Hindlimb muscle (tissue), 1 donor: ENCODE measurements at places on chromosomes 7 and 10. TPM values are rescaled to one million over a fixed set of nuclear protein-coding genes. Genes with fewer than 3 reads are reported as not detected.

DNA sequence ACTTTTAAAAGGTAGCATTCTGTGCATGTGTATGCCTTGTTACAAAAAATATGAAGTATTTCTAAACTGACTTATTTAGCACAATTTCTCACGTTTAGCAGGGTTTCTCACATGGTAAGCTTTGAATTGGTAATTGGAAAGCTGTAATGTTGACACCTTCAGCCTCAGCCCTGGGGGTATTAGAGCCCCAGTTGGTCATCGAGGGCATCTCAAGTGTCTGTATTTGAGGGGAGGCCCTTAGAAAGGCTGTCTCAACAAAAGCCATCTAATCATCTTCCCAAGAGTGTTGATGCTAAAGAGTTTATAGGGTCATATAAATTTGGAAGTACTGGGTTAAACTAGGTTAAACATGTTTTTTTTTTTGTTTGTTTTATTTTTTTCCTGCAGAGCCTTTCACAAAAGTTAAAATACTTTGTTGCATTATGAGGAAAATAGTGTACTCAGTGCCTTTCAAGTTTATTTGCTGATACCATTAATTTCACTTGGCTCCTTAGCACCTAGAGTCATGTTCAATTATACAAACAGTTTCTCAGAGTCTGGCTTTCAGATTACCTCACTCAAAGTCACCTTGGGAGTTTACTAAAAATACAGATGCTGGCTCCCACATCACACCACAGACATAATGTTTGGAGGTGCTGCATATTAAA, 134.0 kb downstream of the CD36 start:
- DNase-seq, result no peak

ACTR3C gene
- polyA plus RNA-seq, result 1.3 TPM

ARID5B gene
- 21.1 TPM for polyA plus RNA-seq

TUBAL3 gene
- polyA plus RNA-seq, result not detected

- no peak for DNase-seq
Measured at GRCh38 chr7:15397922-15398760, 163.7 kb downstream of the AGMO start.

CCL26 gene
- polyA plus RNA-seq, result 1.6 TPM

MALRD1 gene
- 1.4 TPM for polyA plus RNA-seq

DNA sequence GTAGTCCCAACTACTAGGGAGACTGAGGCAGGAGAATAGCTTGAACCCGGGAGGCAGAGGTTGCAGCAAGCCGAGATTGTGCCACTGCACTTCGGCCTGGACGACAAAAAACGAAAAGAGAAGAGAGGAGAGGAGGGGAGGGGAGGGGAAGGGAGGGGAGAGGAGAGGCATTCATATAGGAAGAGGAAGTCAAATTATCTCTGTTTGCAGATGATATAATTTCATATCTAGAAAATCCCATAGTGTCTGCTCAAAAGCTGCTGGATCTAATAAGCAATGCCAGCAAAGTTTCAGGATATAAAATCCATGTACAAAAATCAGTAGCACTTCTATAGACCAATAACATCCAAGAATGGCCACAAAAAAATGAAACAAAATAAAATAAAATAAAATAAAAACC, 120.3 kb downstream of the LMBR1 start:
- DNase-seq, result no peak

- no peak for DNase-seq
Measured at GRCh38 chr7:95155965-95156364, 168.4 kb downstream of the PON1 start.

PTF1A gene
- not detected for polyA plus RNA-seq

DNA sequence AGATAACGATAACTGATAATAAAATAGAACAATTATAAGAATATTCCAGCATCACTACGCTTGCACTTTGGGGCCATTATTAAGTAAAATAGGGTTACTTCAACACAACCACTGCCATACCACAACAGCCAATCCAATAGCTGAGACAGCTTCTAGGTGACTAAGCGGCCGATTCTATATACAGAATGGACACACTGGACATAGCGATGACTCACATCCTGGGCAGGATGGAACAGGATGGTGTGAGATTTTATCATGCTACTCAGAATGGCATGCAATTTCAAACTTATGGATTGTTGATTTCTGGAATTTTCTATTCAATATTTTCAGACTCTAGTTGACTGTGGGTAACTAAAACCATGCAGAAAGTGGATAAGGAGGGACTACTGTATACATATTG, 920.9 kb downstream of the LRMDA start:
- DNase-seq, result no peak

GRCh38 chr10:101671453-101671852, 23.5 kb downstream of the FBXW4 start:
- DNase-seq, result no peak

DNA sequence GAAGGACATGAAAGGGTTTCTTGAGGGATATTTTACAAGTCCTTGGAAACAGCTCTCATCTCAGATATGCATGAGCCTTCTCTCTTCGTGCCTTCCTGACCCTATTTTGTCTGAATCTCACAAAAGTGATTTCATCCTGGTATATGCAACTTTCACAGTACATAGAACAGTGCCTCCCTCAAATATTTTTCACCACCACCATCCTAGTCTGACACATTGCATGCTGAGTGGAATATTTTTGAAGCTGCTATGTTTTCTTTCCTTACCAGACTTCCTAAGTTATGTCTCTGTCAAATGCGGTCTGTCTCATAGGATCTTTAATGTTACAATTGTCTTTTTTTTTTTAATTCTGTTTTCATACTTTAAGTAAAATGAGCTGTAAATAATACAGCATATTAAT, 673.3 kb upstream of the LRRN3 start:
- no peak for DNase-seq

GRCh38 chr7:32161708-32162107, 91.5 kb upstream of the PDE1C start:
- no peak for DNase-seq

SPDYE3 gene
- polyA plus RNA-seq, result 6.3 TPM

DNA sequence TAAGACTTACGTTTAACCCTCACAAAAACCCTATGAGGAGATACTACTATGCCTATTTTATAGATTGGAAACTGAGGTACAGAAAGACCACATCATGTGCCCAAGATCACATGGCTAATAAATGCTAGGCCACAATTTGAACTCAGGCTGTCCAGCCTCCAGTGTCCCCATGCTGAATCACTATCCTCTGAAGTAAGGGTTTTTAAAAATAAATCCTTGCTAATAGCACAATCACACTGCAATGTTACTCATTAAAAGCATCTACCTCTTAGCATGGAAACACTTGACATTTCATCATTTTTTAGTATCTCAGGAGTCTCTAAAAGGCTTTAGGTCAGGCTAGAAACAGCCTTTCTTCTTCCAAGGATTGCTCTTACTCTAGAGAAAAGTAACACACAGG, 50.0 kb upstream of the PPP1R3C start:
- DNase-seq, result no peak

GRCh38 chr7:115910541-115911164, 119.9 kb downstream of the TFEC start:
- peak; percentile 41 for DNase-seq

DNA sequence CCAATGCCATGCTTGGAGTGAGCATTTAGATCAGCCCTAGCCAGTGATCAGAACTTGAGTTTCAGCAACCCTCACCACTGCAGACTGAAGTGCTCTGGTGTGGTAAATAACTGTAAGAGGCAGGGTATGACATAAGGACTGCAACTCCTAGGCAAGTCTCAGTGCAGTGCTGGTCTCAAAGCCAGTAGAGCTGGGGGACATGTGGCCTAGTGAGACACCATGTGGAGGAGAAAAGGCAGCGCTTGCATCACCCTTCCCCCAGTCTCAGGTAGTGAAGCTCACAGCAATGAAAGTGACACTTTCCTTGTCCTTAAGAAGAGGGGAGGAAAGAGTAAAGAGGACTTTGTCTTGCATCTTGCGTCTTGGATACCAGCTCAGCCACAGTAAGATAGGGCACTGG, 386.8 kb upstream of the POT1 start:
- no peak for DNase-seq

DNA sequence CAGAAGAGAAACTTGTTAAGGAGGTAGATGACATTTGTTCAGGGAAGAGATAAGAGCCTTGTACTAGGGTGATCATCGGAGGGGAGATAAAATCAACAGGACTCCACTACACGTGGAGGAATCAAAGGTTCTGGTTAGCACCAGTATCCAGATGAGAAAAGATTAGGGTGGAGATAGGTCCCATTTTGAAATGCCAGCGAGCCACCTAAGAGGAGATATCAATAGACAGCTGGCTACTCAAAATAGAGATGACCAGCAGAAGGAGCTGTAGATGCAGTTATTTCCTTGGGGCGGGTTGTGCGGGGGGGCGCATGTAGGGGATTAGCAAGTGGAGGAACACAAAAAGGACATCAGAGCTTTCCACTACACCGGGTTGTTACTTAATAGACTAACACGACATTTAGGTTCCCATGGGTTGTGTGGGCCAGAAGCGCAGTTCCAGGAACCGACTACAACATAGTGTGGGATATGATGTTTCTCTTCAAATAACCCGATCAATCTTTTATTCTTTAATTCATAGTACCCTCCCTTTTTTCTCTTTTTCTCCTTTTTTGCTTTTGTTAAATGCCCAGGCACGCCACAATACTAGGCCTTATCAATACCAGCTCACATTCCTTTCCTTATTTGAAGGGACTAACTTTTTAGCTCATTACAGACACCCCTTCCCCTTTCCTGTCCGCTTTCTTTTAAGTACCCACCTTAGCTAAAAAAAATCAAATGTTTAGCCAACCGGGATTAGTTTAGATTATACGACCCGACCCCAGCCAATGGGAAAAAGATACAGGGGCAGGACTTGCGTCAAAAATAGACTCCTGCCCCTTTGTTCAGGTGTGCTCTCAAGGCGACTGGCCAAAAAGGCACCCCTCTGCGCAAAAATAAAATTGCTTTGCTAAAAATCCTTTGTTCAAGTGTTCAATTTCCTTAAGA, 2.0 kb upstream of the KIF11 start:
- DNase-seq, result peak; percentile 74

DNA sequence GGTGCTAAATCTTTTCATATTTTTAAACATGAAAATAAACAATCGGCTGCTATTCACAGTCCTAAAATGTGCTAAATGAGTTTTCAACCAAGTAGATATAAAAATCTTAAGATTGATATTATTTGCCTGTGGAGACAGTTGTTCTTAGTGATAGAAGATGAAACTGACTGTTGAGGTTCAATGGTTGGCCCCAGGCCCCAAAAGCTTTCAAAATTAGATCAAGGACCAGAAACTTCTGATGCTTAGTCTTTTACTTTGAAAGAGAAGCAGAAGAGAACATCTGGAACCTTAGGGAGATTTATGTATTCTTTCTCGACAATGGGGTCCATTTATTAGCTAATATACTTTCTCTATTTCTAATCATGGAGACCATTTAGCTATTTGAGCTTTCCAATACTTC, 155.8 kb downstream of the REEP3 start:
- DNase-seq, result no peak

DNA sequence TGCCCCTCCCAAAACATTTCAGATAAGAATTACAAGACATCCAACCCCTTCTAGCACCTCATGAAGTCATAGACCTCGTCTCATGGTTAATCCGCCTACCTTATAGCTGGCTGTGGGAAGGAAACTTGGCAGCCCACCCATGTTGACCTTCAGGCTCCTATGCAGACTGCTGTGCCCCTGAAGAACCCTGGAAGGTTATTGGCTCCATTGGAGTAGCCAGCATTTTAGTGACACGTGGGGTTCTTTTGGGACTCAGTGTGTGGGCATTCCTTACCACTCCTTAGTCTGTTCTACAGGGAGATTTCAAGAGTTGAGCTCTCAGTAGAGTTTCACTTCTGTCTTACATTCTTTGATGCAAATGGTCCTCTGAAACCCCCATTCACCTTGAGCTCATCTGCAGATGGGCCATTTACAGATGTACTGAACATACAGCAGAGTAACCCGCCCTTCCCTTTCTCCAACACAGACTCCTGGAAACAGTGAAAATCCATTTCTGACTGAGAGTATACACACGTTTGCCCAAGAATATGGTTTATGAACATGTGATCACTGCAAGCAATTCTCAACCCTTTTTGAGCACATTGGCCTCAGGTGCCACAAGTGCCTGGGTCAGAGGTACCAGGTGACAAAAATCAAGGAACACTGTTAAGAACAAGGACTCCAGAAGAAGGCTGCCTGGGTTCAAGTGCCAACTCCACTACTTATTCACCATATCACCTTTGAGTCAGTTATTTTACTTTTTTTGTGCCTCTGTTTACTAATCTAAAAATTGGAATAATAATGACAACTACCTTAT, 54.0 kb upstream of the HECW1 start:
- no peak for DNase-seq

KLHL7 gene
- 23.6 TPM for polyA plus RNA-seq

SMKR1 gene
- not detected for polyA plus RNA-seq

FGL2 gene
- 22.2 TPM for polyA plus RNA-seq

DNA sequence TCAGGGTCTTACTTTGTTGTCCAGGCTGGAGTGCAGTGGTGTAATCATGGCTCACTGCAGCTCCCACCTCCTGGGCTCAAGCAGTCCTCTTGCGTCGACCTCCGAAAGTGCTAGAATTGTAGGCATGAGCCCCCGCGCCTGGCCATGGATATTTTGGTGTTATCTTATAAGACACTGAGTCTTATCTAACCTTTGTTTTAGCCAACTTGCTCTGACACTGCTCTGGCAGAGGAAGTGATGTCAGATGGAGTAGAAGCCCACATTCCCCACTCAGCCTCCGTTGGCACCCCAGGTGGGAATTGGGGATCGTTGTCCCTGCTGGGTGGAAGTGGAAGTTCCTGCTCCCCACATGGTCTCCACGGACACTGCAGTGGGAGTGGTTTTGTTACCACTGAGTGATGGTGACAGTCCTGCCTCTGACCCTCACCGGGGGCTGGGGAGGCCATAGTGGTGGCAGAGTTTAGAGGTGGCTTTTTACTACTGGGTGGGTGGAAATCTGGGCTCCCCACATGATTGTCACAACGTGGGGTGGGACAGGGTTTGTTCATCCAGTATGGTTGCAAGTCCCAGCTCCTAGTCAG, 98.9 kb downstream of the ANKRD61 start:
- no peak for DNase-seq

DNA sequence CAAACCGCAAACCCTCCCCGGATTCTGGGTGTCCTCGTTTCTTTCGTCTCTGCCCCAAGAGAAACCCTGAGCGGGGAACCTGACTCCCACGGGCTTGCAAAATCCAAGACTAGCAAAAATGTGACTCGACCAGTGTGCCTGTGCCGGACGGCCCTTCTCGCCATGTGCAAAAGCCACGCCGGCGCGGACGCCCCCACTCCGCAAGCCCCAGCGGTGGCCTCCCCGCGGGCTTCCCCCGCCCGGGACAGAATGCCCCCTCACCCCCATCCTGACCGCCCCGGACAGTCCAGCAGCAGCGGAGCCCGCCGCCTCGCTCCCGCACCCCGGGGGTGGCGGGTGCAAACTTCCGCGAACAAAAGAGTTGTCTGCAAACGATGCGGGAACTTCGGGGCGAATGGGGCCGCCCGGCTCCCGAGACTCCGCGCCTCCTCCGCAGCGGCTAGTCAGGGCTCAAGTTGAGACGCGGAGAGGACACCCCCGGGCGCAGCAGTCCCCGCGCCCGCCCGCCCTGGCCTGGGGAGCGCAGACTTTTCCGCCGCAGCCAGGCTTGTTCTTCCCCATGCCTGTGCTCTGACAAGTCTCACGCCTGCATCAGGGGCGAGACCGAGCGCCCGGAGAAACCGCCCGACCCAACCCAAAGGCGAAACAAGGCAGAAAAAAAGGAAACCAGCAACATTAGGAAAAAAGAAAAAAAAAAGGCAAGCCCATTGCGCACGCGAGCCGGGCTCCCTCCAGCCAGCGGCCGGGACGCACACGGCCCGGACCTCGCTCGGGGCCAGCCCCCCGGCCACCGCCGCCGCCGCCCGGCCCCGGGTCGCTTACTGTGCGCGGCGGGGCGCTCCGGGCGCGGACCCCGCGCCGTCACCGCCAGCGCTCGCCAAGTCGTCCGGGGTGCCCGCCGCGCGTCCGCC, 732 bp downstream of the FAM53B start:
- no peak for DNase-seq
